Stimulated activated CD4-positive, alpha-beta T cell treated with anti-CD3 and anti-CD28 coated beads, Interleukin-2, amount 100 ng/mL, for 48 hours (primary cell): ENCODE measurements at places on chromosomes 12 and 14.

GRCh38 chr12:267581-268482 is 5.2 kb upstream of the SLC6A13 start:
- DNase-seq = no peak

GRCh38 chr14:24296341-24297157 is 3.0 kb downstream of the DHRS1 start:
- peak; percentile 62 for DNase-seq

- DNase-seq = no peak
Measured at GRCh38 chr14:100721568-100721967, 5.1 kb upstream of the DLK1 start.

- DNase-seq = no peak
Measured at GRCh38 chr14:95301527-95302187, 18.1 kb downstream of the CLMN start.

DNA sequence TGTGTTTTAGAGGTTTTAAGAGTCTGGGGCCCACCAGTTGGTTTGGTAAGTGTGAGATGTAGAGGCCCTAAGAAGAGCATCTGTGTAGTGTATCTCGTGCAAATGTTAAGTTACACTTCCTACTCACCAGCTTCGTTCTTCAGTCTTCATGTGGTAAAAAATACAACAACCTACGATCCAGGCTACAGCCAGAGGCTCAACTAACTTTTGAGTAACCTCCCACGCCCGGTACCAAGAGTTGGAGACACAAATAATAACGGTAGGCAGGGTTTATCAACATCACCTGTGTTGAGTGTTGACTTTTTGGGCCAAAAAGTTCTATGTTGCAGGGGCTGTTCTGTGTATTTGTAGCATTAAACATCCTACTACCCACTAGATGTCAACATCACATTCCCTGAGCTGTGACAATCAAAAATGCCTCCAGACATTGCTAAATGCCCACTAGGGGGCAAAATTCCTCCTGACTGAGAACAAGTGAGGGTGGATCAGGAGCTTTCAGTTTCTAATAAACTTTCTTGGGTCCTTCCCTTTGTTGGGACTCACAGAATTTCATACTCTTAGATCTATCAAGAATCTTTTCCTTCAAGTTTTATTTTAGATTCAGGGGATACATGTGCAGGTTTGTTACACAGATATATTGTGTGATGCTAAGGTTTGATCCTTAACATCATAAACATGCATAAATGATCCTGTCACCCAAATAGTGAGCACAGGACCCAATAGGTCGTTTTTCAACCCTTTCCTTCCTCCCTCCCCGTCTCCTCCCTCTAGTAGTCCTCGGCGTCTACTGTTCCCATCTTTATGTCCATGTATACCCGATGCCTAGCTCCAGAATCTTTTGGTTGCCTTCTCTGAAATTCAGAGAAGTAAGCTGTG is 94.7 kb downstream of the SLC2A13 start:
- peak; percentile 27 for DNase-seq

GRCh38 chr12:6914947-6915788 is 788 bp downstream of the ENO2 start:
- DNase-seq = no peak

- DNase-seq = no peak
Measured at GRCh38 chr14:23047034-23047634, 5.1 kb downstream of the PSMB11 start.

GRCh38 chr14:59036134-59036533 is 152.3 kb upstream of the DAAM1 start:
- no peak for DNase-seq

- no peak for DNase-seq
Measured at GRCh38 chr12:6938353-6939190, 5.0 kb upstream of the RNU7-1 start.

- no peak for DNase-seq
Measured at GRCh38 chr14:100156776-100157175, 2.7 kb downstream of the DEGS2 start.

- DNase-seq = no peak
Measured at GRCh38 chr12:73950507-73950906, 587.1 kb upstream of the ATXN7L3B start.

DNA sequence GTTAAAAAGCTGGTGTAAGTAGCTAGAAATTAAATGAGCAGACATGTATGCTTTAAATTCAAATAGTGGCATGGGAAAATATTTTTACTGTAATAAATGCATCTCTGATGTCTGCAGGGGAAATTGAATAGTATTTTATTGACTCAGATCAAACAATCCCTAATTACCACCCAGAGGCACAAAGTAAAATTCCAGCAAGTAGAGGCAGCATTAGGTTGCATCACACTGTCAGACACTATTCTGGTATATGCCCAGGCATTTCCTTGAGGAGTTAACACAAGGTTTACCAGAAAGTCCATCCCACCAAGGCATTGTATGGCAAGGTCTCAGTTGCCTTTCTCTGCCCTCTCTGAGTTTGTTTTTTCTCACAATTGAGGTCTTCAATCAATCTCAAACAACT is 201.6 kb upstream of the KITLG start:
- no peak for DNase-seq

- no peak for DNase-seq
Measured at GRCh38 chr14:100674428-100674827, 52.3 kb upstream of the DLK1 start.

DNA sequence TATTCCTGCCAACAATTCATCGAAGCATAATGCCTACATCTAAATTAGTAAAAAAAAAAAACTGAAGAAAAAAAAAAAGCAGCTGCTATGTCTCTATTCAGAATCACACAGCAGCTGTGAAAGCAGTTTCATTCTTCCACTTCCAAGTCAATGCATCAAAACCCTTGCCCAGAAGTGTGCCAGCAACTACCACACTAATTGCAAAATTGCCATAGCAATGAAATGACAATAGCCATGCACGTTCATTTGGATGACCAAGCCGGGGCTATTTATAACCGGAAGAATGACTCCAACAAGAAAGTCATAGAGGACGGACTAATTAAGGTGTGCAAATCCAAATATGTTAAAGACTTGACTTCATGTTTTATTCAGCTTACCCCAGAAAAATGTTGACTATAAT is 42.5 kb downstream of the SLC2A13 start:
- DNase-seq = no peak

GRCh38 chr14:25908277-25909044 is 689.4 kb downstream of the NOVA1 start:
- no peak for DNase-seq

DNA sequence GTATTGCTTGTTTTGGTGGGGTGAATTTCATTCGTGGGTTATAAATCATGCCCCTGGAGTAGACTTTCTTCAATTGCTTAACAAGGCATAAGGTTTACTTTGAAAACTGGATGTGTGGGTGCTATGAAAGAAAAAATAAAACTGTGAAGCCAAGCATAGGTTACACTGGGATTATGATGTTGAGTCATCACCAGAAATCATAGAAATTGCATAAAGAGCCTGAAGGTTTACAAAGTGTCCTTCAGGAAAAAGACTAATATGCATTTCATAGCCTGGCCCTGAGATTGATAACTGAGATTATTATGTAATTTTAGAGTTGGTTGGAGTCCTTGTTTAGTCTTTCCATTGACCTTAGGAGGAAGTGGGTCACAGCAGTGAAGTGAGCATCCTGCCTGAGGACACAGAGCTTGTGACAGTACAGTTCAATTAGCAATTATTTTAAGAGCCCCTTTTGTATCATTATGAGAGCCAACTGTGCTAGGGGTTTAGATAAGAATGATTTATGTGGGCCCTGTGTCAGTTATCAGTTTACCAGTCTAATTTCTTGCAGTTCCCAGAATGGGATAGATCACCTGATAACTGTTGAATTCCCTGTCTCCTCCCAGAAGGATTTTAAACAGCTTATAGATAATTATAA is 13.6 kb downstream of the LRRK2 start:
- DNase-seq = no peak

- no peak for DNase-seq
Measured at GRCh38 chr12:117863002-117863709, 105.6 kb downstream of the KSR2 start.

DNA sequence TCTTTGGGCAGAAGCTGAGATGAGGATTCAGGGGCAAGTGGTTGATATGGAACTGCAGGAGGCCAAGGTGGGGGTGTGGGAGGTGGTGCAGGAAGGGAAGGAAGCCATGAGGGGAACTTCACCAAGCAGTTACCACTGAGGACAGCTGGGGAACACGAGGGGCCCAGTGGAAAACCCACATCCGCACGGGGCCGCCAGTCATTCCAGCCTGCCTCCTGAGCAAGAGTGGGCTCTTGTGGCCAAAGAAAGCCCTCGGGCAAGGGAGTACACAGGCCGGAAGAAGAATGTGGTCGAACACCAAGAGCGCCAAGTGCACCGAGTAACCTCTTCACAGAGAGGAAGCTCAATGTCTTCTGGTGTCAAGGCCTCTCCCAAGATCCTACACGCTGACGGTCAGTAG is 252.2 kb upstream of the FOXN3 start:
- DNase-seq = no peak

- DNase-seq = no peak
Measured at GRCh38 chr12:124640056-124640455, 72.6 kb upstream of the NCOR2 start.

- DNase-seq = no peak
Measured at GRCh38 chr12:112602150-112602549, 183.4 kb downstream of the PTPN11 start.

GRCh38 chr12:42862055-42862454 is 272.5 kb upstream of the PRICKLE1 start:
- DNase-seq = no peak

- DNase-seq = no peak
Measured at GRCh38 chr12:5154091-5154490, 110.4 kb downstream of the KCNA5 start.

DNA sequence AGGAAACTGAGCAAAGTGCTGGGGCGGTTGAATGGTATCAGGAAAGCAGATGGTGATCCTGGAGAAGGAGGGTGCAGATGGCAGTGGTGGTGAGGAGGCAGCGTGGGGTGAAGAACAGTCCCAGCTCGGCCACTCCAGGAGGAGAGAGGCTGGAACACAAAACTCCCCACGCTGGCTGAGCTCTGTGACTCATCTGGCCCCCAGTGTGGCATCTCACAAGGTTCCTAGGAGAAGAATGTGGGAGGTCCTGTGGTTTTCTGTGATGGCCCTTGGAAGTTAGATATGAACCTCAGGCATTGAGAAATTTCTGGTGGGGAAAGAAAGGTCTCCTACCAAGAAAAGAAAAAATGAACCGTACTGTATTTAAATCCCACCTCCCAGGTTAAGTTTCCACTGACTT is 8.0 kb upstream of the NRXN3 start:
- DNase-seq = no peak

DNA sequence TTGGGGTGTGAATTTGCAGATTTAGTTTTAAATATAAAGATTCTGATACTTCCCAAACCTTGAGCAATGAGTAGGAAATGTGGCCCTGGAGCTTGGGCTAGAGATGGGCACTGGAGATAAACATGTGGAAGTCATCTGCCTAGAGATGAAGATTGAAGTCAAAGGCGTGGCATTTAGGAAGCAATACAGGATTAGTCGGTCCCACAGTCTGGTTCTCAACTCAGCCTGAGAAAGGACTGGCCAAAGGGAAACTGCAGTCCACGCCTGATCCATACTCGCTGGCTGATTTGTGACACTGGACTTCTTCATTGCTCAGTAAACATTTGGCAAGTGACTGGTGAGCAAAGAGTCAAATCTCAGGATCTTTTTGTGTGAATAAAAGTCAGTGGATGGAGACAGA is 268.2 kb upstream of the ATP2B1 start:
- DNase-seq = no peak

DNA sequence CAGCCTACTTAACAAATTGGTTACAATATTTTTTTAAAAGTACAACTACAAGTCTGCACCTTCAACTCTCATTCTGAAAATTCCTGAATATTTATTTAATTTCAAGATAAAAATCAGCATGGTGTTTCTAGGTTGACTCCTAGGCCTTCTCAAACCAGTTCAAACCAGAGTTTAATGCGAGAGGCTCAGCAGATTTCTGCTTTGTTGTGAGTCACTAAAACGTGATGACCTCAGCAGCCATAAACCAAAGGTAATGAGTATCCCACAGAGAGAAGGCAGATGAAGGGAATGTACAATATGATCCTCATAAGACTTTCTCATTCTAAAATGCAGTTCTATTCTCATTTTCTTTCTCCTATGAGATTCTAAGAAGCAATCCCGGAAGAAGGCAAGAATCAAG is 1.5 kb downstream of the PRDM4 start:
- no peak for DNase-seq

- DNase-seq = no peak
Measured at GRCh38 chr14:88706425-88706824, 86.3 kb downstream of the EML5 start.

GRCh38 chr14:36618641-36619040 is 36.2 kb upstream of the NKX2-8 start:
- DNase-seq = no peak

DNA sequence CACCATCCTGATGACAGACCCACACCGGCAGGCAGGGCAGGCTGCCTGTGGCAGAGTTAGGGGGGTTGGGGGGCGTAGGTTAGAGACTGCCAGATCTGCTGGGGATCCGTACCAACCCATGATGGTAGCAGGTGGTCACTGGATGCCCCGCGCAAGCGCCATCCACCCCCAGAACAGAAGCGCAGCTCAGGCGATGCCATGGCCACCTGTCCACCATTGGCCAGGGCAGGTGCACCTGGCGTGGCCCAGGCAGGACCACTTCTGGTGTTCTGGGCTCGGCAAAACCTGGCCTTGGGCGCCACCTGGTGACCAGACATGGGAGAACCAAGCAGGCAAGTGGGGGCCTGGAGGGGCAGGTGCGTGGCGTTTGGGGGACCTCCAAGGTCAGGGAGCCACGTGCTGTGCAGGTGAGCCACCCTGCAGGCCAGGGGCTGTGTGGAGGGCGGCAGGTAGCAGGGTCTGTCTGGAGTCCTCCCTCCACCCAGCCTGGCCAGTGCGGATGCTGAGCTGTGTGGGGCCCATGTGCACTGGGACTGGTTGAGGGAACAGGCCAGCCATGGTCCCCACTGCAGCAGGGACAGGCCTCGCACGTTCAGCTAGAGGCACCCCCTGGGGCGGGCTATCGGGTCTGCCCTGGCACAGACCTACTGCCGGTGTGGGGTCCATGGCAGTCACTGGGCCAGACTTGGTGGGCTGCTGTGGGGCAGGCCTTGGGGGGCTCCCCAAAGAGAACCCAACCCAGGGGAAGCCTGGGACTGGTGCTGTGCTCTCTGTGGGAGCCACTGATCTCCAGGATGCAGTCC is 15.6 kb downstream of the BAG5 start:
- DNase-seq = peak; percentile 72

DNA sequence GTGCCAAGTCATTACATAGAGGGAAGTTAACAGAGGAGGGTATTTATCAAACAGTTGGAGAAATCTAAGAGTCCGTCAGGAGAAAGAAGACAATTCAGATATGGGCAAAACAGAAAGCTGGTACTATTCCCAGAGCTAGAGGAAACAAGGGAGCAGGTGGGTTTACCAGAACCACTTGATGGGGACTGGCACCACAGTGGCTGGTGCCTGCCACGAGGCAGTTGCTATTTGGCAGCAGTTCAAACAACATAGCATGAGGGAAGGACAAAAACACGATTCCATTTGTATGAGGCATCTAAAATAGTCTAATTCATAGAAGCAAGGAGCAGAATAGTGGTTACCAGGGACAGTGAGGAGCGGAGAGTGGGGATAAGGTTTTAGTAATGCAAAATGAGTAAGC is 24.6 kb upstream of the KLRD1 start:
- no peak for DNase-seq

- DNase-seq = no peak
Measured at GRCh38 chr12:43841253-43841652, 5.4 kb downstream of the TMEM117 start.
